ENCODE measurements at places on chromosomes 2 and 18.
A peak's percentile ranks its signal among the peaks of the same experiment; 100 is the strongest.

- no peak for DNase-seq
These were observed 272.5 kb downstream of the DYSF start for GRCh38 chr2:71725836-71726235.

GRCh38 chr2:161090411-161090810 lies 69.8 kb upstream of the TANK start:
- DNase-seq, result peak; percentile 50

- no peak for DNase-seq
These were observed 74.9 kb upstream of the TFCP2L1 start for GRCh38 chr2:121359716-121360565.

GRCh38 chr2:201966691-201967438 lies 66.8 kb upstream of the FZD7 start:
- no peak for DNase-seq

- DNase-seq, result no peak
These were observed 5.4 kb downstream of the NEB start for GRCh38 chr2:151728804-151729414.

- DNase-seq, result no peak
These were observed 74.3 kb upstream of the COL5A2 start for GRCh38 chr2:189253836-189254235.

DNA sequence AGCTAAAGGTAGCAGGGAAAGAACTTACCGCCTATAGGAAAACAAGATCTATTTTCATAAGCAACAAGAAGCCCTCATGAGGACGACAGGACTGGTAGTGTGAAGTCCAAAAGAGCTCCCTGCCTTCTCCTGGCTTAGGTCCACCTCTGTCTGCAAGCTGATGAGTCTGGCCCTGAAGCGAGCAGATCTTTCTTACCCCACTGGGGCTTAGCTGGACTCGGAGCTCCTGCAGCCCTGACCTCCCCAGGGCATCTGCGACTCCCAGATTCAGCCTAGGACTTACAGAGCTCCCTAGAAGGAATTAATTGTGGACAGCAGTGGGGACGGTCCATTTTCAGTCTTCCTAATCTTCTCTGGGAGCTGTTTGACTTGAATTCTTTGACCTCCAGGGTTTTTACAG lies 53.7 kb downstream of the MCFD2 start:
- no peak for DNase-seq

DNA sequence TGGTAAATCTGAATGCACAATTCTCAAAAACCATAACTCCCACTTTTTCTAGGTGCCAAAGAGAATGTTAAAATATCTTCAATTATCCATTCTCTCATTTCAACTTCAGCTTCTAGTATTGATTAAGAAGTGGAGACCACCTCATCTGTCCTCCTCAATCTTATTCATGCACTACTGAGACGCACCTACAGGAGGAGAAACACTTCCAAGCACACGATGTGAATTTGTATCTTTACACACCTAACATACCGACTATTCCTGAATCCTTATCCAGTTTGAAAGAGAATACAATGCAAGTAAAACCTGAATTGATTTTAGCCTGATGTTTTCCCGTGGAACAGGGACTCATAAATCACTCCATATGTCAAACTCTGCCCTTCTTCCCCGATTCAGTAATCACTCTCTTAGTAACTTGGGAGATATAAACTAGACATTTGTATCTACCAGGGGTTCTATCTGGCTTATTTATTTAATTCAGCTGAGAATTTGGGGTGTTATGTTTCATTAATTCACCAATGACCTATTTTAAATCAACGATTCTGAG lies 101.0 kb downstream of the MREG start:
- no peak for DNase-seq

GRCh38 chr2:187640926-187641510 lies 86.8 kb upstream of the TFPI start:
- DNase-seq, result no peak

DNA sequence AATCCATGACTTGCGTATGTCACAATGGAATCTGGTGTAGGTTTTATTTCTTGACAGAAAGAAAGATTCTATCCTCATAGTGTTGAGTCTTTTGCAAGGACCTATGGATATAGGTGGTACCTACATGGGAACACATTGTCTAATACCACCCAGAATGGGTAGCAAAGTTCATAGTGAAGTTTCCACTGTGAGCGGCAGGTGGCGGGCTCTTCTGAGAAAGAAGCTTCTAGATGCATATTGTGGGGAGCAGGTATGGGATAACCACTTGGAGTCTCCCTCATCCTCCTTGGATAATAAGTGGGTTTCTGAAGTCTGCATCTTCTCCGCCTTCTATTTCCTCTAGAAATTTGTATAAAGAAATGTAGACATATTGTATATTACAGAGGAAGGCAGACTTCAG lies 44.9 kb downstream of the LINC00305 start:
- DNase-seq, result no peak

DNA sequence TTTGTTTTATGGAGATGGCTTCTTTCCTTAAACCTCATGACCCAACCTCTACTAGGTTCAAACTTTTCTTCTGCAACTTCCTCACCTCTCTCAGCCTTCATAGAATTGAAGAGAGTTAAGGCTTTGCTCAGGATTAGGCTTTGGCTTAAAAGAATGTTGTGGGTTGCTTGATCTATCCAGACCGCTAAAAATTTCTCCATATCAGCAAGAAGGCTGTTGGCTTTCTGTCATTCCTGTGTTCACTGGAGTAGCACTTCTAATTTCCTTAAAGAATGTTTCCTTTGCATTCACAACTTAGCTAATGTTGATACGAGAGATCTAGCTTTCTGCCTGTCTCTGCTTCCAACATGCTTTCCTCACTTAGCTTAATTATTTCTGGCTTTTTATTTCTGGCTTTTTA lies 58.1 kb upstream of the KYNU start:
- DNase-seq, result no peak

GRCh38 chr2:28102455-28102874 lies 211.9 kb downstream of the BABAM2 start:
- peak; percentile 88 for DNase-seq

- no peak for DNase-seq
These were observed 587.6 kb downstream of the DSC3 start for GRCh38 chr18:30454920-30455319.

GRCh38 chr18:36298126-36298741 lies 721 bp downstream of the FHOD3 start:
- DNase-seq, result no peak

- no peak for DNase-seq
These were observed 892.1 kb upstream of the DDX18 start for GRCh38 chr2:116922414-116922813.

DNA sequence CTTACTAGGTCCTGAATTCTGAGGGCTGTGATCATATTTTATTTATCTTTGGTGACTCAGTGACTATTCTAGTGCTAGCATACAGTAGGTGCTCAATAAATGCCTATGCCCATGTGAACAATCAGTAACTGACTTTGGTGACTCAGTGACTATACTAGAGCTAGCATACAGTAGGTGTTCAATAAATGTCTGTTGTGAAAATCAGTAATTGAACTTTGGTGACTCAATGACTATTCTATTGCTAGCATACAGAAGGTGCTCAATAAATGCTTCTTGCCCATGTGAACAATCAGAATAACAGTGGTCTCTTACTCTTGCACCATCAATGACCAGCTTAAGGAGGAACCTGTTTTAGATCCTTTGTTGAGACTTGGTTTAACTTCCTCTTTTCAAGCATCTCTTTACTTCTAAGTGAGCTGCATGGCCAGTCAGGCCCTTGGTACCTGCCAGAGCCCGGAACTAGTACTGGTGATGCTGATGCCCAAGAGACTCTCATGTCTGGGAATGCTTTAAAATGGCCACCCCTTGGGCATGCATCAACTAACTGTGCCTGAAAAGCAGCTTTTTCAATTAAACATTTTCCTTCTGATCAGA lies 214.9 kb upstream of the SPRED2 start:
- no peak for DNase-seq

- peak; percentile 85 for DNase-seq
These were observed 76.7 kb downstream of the RND3 start for GRCh38 chr2:150410809-150411208.

DNA sequence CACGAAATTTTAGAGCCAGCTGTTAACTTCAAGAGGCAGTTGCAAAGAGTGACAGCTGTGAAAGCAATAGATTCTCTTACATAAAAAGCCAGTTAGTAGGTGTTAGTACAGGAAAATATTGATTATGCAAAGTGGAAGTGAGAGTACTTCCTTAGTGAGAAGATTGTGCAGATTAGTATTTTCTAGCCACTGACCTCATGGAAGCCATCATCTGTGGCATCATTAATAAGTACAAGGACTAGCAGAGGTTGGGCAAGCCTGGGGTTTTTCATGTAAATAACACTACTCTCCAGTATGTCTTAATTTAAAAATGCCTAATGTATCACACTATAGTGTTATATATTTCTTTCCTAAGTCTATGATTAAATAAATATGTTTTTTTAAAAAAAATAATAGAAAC lies 166.2 kb upstream of the DTNA start:
- no peak for DNase-seq

- no peak for DNase-seq
These were observed 71.7 kb downstream of the POLR1A start for GRCh38 chr2:86033751-86034692.

DNA sequence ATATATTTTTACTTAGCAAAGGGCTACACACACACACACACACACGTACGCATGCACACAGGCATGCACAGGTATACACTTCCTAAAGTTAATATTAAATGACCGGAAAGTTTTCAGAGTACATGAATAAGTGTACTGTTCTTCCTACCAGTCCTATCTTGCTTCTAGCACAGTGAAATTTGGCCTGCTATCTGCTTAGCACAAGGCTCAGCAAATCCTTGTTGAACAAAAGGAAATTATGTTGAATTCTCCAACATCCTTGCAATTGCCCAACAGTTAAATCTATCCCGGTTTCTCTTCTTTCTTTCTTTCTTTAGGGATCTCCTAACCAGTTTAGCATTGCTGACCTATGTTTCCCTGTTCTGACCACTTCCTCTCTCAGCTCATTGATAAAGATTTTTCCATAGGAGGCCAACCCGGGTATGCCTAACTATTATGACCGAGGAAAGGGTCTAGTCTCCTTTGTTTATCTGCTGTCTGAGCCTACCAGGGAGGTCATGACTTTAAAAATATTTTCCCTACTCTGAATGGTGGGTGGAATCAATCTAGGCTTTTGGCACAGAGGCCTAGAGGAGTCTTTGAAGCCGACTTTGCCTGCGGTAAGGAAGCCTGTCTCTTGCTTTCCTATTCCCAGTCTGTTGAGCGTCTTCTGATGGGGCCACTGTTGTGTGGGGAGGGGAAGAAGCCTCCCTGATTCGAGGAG lies 400.7 kb downstream of the HRH4 start:
- DNase-seq, result no peak

DNA sequence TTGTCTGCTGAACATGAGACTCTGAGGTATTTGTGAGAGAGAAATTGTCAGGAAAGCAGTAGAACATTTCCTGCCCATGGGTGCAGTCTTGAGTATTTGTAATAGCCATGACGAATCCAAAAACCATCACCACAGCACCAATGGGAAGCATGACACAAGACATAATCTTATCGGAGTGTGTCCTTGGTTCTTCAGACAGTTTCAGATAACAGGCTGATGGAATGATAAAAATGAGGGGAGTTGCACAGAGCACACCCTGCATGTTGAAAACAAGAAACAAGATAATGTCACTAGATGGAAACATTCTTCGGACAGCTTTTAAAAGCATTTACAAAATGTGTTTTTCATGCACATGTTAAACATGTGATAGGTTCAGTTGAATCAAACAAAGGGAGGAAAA lies 56.9 kb downstream of the SLC38A11 start:
- DNase-seq, result peak; percentile 83

DNA sequence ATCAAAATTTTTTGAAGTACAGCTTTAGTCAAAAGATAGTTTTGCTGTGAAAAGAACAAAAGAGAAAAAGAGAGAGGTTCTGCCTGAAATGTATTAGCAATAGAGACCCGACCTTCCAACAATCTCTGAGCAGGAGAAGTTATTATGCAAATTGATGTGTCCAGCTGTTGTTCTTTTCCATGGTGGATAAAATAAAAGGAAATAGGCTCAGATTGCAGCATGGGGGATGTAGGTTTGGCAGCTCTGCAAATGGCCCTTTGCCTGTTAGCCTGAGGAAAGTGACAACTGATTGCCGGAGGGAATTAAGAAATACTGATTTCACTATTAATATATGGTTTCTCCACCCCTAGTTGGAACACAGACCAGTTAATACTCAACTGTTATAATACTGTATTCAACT lies 1283.2 kb upstream of the NXPH2 start:
- no peak for DNase-seq

DNA sequence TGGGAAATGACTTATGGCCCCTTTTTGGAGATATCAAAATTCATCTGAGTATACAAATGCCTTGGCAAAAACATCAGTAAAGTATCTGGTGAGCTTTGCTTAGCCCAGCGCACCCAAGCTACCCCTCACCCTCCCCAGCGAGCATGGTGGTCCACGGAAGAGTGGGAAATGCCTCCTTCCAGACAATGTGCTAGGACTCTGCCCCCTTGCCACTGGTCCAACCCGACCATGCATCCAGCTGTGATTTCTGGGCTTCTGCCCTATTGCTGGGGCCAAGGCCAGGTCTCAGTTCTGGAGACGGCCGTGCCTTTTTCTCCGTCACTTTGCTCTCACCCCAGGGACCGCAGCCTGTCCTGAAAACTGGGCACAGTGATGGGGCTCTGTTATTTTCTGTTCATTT lies 31.8 kb upstream of the CCL20 start:
- DNase-seq, result no peak

DNA sequence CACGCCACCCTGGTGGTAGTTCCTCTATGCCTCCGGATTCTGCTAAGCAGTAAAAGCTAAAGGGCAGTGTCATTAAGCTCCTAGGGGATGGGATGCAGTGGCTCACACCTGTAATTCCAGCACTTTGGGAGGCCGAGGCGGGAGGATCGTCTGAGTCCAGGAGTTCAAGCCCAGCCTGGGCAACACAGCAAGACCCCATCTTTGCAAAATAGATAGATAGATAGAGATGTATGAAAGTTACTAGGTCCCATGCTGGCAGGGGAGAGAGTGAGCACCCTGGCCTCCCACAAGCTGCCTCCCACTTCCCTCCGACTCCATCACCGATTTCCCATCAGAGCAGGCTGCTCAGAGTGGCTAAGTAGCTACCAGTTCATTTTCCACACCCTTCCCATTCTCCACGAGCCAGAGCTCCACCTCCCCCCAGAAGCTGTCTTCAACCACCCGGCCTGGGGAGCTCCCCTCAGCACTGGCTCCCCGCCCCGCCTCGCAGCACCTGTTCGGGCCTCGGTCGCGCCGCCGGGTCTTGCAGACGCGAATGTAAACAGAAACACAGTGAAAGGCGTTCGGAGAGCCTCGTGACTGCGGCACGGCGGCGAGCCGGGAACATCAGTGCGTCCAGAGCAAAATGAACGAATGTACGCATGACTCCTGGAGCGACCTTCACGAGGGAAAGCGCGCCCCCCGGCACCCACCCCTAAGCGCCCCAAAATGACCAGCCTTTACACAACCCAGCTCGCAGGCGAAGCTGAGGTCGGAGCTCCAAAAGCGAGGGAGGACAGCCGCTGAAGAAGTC lies 598 bp upstream of the CEP68 start:
- no peak for DNase-seq

All from fibroblast of skin of back (primary cell).